ENCODE measurements at places on chromosomes 13 and 19.

- no peak for DNase-seq
Observed at GRCh38 chr19:29547361-29547960, 21.7 kb downstream of the VSTM2B start.

DNA sequence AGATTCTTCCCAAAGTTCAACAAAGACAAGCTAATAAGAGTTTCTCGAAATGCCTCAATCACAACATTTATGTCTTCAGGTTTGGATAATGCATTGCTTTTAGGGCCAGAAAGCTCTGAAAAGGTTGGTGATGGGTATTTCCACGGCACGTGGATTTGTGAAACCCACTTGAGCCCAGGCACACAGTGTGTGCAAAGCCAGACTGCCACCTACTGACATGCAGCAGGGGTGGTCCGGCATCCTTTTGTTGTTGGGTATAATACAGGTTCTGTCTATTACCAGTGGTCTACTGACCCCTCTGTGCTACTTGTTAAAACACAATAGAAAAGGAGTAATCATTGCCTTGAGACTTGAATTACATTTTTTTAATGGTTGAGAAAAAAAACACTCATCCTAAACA, 225.6 kb downstream of the RAP2A start:
- no peak for DNase-seq

DNA sequence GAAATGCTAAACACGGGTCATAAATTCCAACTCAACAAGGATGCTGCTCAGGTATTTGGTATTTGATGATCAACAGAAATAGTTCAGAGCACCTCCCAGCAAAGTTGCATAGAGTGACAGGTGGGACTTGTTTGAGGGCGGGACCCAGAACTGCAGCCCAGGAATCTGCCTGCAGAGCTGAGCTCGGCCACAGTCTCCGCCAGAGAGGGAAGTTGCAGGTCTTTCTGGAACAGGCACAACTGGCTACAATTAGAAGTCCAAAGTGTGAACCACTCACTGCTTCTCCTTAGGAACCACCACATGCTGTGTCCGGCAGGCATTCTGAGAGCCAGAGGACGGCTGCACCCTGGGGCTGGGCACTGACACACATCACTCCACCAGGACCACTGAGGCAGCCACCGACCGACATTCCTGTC, 1.1 kb downstream of the SLC15A1 start:
- no peak for DNase-seq

GRCh38 chr13:66840621-66841020, 389.5 kb downstream of the PCDH9 start:
- DNase-seq = no peak

GRCh38 chr13:23963947-23964346, 66.6 kb upstream of the C1QTNF9B start:
- DNase-seq = no peak

- DNase-seq = no peak
Observed at GRCh38 chr19:40663695-40664692, 26.5 kb downstream of the NUMBL start.

GRCh38 chr19:47598407-47599349, 10.3 kb upstream of the BICRA start:
- DNase-seq = no peak

GRCh38 chr19:31575846-31576335, 226.7 kb upstream of the TSHZ3 start:
- DNase-seq = no peak

- DNase-seq = no peak
Observed at GRCh38 chr13:98105929-98106336, 37.0 kb upstream of the FARP1 start.

- no peak for DNase-seq
Observed at GRCh38 chr13:74675182-74675581, 541.0 kb upstream of the KLF12 start.

GRCh38 chr13:109163037-109163379, 533.6 kb downstream of the MYO16 start:
- DNase-seq = no peak

GRCh38 chr19:38047049-38047438, 140.0 kb downstream of the SIPA1L3 start:
- DNase-seq = no peak

DNA sequence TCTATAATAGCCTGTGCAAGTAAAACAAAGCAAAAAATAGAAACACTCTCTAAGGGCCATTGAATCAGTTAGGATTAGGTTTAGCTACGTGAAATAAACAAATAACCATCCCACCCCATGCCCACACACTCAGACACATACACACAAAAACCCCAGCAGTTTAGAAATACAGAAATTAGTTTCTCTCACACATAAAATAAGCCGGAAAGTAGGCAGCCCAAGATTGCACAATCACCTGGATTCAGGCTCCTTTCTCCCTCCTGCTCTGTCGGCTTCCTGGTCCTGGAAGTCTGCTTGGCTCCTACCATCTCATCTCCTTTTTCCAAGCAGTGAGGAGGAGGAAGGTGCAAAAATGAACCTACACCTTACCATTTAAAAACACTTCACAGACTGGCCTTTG, 22.6 kb upstream of the USP12 start:
- DNase-seq = no peak

DNA sequence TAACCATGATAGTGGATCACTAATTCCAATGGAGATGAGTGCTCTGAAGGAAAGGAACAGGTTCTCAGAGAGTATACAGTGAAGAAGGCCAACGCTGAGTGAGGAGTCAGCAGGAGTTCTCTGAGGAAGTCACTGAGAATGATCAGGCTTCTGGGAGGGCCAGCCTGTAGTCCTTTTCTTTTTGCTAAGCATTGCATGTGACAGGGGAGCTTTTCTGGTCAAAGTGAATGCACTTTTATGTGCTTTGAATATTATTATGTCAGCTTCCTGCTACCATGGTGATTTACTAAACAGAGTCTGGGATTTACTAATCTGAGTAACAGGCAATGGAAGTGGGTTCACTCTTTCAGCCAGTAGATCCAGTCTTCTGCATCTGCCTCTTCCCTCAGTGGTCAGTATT, 81.1 kb upstream of the SERP2 start:
- DNase-seq = no peak

- no peak for DNase-seq
Observed at GRCh38 chr13:65095161-65096082, 2134.7 kb downstream of the PCDH9 start.

- no peak for DNase-seq
Observed at GRCh38 chr13:22789916-22790315, 390.9 kb upstream of the SGCG start.

GRCh38 chr19:33808399-33808798, 11.7 kb downstream of the KCTD15 start:
- DNase-seq = no peak

GRCh38 chr19:45128146-45128545, 32.6 kb downstream of the NKPD1 start:
- DNase-seq = no peak

DNA sequence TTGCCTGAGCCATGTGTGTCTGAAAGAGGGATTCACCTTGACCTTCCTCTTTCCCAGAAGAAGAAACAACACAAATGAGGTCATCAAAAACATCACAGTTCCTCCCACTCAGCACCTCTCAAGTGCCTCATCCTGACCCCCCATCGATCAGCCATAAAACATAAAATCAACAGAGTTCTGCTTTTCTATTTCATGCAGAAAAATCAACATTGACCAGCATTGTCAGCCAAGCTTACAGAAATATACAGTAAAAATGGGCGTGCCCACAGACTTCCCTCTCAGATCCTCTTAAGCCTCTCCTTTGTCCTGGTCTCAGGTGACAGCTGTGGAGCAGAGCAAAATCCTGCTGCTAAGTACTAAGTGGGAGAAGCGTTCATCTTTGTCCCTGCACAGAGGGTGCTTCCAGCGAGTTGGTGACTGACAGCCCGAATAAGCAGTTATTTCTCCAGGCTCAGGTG, 213.3 kb downstream of the OLFM4 start:
- DNase-seq = peak; percentile 53

DNA sequence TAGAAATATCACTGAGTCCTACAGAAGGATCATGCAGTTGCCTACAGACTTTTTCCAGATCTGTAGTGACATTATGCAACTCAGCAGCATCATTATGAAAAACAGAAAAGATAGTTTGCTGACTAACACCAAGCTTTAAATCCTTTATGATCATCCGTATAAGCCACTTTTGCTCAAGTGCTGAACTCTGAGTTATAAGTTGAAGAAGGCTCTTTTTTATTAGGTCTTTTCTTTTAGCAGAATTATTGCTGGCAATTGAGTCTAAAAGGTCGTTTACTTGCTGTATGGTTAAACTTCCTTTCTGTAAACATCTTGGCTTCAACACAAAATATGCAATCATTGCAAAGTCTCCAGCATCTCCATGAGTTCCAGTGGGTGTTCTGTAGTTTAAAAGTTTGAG, 4.8 kb downstream of the LIG4 start:
- no peak for DNase-seq

DNA sequence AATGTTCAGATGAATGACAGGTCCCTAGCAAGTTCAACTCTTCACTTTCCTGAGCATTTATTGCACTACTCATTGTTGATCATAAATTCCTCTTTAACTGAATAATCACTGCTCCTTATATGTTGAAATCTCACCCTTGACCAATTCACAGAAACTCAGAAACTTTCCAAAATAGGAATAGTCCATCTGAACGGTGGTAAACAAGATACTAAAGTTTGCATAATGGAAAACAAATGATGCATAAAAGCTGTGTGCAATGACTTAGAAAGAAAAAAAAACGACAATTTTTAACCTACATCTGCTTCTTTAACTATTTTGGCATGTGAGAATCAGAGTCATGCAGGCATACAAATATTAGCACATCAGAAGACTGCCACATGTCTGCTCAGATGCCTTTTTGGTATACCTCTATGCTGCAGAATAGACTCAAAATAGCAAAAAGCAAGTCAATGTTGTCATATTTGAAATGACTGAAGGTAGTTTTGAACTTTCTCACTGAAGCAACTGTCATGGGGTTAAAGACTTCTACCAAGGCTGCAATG, 34.8 kb downstream of the SLC10A2 start:
- DNase-seq = no peak

Measured in NCI-H2029 treated with DMSO at 0.1 percent for 48 hours (cell line).